ENCODE measurements at places on chromosomes 2 and 18.

DNA sequence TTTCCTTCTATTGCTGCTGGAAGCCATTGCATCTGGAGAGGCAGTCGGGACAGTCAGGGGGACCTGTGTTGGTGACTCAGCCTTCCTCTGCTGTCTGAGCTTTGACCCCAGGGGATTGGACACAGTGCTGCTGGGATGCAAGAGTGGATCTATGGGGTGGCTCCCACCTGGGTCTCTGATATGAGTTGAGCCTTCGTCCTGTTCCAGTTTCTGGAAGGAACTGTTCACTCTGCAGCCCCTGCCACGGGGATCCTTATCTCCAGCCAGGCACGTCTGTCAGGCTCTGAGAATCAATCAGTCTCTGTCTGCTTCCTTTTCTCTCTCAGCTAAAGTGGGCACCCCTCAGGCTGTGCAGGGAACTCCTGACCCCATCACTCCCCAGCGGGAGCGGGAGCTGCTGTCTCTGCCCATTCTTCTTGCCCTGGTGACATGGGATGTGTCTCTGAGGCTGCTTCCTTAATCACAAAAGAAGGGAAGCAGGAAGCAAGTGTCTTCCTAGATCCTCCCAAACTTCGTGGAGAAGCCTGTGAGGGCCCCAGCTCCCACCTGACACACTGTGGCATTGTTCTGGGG is 51.7 kb downstream of the ARHGAP28 start:
- no peak for DNase-seq

- DNase-seq = peak; percentile 3
These were observed 220.2 kb downstream of the NDUFA10 start for GRCh38 chr2:239805043-239805329.

DNA sequence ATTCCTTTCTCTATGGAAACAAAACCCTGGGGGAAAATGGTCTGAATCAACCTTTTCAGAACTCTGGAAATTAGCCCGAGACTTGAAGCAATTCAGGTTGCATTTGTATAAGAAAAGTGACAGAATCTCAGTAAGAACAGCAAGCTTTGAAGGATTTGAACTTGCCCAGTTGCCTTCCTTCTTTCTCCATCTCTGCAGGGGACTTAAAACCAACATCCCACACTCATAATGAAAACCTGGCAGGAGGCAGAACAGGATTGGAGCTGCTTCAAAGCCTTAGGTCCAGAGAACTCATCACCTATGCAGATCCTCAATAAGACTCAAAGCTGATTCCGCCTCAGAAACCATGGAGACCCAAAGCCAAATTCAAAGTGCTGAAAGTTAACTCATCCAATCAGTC is 790.5 kb upstream of the ID2 start:
- no peak for DNase-seq

DNA sequence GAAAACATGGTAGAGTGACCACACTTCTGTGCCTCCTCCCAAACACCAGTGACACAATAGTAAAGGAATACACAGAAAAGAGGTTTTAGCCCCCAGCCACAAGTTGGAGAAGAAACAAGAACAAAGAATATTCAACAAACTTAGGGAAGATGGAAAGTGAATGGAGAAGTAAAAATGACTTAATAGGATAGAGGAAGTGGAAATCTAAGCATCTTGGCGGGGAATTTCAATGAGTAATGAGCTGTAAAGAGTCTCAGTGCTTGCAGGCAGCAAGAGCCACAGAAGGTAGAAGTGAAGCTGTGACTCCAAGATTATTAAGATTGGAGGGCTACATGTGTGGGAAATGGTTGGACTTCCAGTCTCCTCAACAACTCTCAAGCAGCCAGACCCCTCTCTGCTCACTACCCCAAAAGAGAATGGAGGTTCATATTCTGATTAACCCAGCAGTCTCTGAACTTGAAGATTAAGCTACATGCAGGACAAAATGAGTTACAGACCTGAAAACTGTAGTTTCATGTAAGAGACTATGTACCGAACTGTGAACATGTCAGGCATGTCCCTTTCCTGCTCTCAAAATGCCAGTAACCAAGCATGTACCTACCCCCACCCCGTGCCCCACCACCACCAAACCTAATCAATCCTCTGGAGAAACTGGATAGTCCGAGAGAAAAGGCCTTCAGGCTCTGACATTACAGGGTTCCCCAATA is 16.9 kb upstream of the HNRNPLL start:
- no peak for DNase-seq

DNA sequence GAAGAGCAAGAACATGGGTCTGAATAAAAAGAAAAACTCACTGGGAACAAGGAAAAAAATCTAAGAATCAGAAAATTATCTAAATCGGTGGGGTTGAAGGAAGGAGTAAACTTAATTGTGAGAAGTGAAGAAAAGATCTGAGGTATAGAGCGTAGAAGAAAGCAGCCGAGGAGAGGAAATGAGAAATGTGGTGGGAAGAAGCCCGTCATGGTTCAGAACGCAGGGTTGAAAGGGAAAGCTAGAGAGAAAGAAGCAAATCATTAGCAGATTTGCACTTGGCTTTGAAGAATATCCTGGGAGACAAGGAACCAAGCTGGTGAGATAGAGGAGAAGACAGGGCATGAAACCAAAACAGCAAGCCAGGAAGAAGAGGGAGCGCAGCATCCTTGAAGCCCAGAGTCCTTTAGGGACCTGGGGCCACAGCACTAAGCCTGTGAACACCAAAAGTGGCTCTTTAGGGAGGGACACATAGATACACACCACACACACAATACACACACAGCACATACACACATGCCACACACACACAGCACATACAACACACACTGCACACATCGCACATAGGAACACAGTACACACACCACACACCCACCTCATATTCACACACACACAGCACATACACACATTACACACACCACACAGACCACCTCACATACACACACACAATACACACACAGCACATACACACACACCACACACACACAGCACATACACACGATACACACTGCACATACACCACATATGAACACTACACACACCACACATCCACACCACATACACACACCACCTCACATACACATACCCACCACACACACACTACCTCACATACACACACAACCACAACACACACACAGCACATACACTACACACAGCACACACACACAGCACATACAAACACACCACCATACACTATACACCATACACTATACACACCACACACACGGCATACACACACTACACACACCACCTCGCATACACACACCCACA is 274.6 kb downstream of the ETAA1 start:
- no peak for DNase-seq

GRCh38 chr2:66034467-66034866 is 400.5 kb upstream of the MEIS1 start:
- DNase-seq = no peak

DNA sequence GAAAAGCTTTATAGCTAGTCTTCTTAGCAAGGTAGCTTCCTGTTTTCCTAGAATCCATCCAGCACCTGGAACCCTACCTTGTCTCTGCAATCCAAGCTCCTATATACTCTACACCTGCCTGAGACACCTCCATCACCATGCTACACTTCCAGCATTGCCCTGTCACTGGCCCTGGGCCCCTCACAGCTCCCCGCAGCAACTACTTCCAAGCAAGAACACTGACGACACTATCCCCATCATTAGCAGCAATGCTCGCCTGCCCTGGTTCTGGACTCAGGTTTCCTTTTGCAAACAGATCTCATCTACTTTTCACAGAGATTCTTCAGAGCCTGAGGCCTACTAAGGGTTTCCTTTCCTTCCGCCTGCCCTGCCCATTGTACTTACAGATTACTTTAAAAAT is 121.1 kb downstream of the DTNB start:
- DNase-seq = no peak

DNA sequence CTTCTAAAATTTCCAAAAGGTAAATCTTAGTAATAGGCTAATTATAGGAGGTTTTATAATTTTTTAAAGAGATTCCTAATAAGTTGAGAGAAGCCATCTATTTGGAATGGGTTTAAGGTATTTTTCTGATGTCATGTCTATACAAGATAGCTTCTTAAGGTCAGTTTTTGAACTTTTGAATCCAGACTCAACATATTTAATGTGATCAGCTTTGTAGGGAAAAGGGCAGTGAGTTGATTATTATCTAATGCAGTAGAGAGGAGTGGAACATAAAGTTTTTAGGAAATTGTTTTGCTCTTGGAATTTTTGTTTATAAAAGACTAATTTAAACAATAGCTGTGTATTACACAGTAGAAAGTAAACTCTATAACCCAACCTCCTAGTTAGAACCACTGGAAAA is 96.3 kb downstream of the PHLPP1 start:
- no peak for DNase-seq

DNA sequence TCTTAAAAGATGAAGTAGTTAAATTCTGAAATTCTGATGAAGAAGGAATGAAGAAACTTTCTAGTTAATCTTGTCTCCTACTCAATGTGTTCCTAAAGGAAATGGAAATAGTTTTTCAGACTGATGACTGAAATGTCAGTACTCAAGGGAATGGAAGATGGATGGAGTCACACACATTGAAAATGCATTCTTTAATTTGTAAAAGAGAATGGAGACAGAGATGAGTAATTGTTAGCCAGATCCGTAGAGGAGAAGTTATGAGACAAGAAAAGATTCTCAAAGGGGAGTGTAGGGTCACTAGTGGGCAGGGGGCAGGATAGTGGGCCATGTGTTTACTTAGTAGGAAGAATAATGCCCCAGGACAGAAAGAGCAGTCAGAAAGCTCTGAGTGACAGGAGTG is 13.3 kb downstream of the ZSWIM2 start:
- no peak for DNase-seq

Data from activated T-cell treated with anti-CD3 and anti-CD28 coated beads, Interleukin-2, amount 50 U/mL, for 24 hours (primary cell).